Activated naive CD4-positive, alpha-beta T cell treated with anti-CD3 and anti-CD28 coated beads, Interleukin-2, amount 10 ng/mL, durations not matched to agents 5 hours and 36 hours (primary cell): ENCODE measurements at places on chromosomes 3 and 15. TPM values are rescaled to one million over a fixed set of nuclear protein-coding genes. Genes with fewer than 3 reads are reported as not detected.

Gene LIPH
- not detected for total RNA-seq

Gene RETNLB
- not detected for total RNA-seq

Gene ISL2
- total RNA-seq = 0.13 TPM

Gene SMCO1
- total RNA-seq = not detected

Gene SERPINI2
- total RNA-seq = not detected

Gene RPS27L
- total RNA-seq = 179 TPM

Gene CLRN1
- total RNA-seq = not detected

Gene TGM4
- total RNA-seq = not detected

Gene MKRN3
- 5.7 TPM for total RNA-seq

Gene ATP8B4
- total RNA-seq = 1.6 TPM

Gene CEP19
- 6.7 TPM for total RNA-seq

Gene CTSH
- 120 TPM for total RNA-seq

Gene NDN
- total RNA-seq = 4.1 TPM

Gene SCN11A
- total RNA-seq = not detected

Gene RPS17
- 1,872 TPM for total RNA-seq

Gene RASL12
- total RNA-seq = not detected

Gene GCNT3
- not detected for total RNA-seq

Gene CGNL1
- not detected for total RNA-seq

Gene CCDC54
- not detected for total RNA-seq

Gene SLC28A1
- total RNA-seq = not detected

Gene PGBD4
- total RNA-seq = 3.1 TPM

Gene CAMP
- not detected for total RNA-seq

Gene CDHR4
- total RNA-seq = not detected

Gene NEIL1
- total RNA-seq = 16.1 TPM

Gene TERC
- total RNA-seq = 5.9 TPM
